ENCODE measurements at places on chromosomes 13 and 19. TPM values are rescaled to one million over a fixed set of nuclear protein-coding genes. Genes with fewer than 3 reads are reported as not detected.

Gene CABP5
- total RNA-seq = not detected

Gene PLIN4
- total RNA-seq = 1.8 TPM

Gene SMIM7
- 129 TPM for total RNA-seq

Gene LIM2
- total RNA-seq = 0.29 TPM

Gene EFNA2
- total RNA-seq = not detected

Gene SPINT2
- total RNA-seq = 341 TPM

Gene KLK3
- not detected for total RNA-seq

Gene FCGBP
- total RNA-seq = 24.9 TPM

Gene KLK15
- total RNA-seq = not detected

DNA sequence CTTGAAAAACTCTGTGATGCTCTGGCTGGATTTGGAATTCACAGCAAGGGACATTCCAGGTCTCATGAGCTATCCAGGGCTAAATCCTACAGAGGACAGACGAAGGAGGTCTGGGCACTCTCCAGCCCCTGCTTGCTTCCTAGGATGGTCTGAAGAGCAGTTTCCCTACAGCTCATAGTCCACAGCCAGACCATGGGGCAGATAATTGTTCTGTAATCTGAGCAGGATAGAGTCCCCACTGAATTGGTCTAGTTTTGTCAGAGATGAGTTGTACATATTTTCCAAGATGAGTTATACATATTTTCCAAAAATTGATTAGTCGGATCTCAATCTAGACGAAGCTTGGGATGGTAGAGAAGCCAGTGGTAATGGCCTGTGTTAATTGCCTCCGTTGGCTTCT lies 75.6 kb downstream of the C13orf42 start:
- DNase-seq = no peak

DNA sequence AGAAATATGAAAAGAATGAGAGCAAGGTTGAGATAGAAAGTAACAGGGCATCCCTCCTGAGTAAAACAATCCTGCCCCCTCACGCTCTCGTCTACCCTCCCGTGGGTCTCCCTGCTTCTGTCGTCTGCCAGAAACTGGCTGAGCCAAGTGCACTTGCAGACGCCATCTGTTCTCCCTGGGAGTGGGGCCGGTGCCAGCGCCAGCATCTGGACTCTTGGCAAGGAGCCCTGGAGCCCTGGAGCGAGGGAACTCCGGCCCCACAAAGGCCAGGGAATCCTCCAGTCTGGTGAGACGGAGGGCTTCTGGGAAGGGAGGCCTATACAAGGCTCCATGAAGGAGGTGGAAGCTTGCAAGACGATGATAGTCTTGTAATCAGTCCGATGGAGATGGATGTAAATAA lies 2.3 kb upstream of the TMEM91 start:
- peak; percentile 95 for DNase-seq

DNA sequence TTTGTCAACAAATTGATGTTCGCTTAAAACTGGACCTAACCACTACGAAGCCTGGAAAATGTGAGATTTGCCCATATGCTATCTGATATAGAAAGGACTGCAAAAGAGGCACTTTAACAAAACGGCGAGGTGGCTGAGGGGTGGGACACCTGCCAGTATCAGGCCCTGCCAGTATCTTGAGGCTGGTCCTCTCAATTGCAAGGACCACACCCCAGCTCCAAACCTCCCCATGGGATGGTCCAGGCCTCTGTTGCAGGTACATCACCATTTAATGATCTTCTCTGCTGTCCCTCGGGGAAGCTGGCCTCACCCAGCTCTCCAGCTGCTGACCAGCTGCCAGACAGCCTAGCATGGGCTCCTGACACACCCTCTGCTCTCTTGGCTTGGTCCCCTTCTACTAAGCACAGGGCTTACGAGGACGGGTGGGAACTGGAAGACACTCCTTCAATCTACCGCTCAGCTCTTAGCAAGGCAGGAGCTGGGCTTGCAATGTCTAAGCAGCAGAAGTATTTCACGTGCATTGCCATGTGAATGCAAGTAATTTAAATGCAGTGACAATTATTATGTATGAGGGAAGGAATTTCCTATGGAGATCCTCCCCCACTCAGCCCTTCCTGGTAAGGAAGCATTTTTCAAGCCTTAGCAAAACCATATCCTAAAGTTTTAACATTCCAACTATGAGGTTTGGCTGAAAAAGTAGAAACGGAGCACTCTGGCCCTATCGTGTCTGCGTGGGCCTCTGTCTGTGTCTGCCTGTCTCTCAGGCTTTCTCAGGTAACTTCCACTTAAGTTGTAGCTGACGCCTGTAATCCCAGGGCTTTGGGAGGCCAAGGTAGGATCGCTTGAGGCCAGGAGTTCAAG lies 63.9 kb downstream of the LATS2 start:
- no peak for DNase-seq

GRCh38 chr13:25738342-25739196 lies 313.2 kb downstream of the SHISA2 start:
- no peak for DNase-seq

GRCh38 chr13:101384929-101385328 lies 31.4 kb downstream of the NALCN start:
- no peak for DNase-seq

DNA sequence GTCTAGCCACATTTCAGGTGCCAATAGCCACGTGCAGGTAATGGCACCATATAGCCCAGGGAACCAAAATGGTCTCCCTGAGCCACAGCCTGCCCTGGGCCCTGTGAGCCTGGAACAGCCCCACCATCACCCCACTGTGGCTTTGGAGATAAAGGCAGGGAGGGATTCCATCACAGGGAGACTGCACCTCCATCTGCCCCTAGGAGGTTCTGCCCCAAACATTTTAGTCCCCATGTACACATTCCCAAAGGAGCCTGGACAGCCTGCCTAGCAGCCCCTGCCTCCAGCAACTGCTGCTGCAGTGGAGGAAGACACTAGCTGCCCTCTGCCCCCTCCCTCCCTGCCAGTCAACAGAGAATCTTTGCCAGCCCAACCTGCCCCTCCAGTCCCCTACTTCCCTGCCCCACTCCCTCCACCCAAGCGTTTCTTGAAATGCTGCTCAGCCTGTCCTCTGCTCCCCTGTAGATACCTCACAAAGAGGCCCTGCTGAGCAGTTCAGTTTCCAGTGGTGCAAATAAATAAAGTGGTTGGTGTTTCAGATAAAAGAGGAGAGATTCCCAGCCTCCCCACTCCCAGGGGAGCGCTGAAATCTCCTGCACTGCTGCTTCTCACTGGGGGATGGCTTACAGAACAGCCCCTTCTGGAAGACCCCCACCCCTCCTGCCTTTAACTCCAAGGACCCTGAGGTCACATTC lies 921.8 kb downstream of the UQCRFS1 start:
- DNase-seq = no peak

DNA sequence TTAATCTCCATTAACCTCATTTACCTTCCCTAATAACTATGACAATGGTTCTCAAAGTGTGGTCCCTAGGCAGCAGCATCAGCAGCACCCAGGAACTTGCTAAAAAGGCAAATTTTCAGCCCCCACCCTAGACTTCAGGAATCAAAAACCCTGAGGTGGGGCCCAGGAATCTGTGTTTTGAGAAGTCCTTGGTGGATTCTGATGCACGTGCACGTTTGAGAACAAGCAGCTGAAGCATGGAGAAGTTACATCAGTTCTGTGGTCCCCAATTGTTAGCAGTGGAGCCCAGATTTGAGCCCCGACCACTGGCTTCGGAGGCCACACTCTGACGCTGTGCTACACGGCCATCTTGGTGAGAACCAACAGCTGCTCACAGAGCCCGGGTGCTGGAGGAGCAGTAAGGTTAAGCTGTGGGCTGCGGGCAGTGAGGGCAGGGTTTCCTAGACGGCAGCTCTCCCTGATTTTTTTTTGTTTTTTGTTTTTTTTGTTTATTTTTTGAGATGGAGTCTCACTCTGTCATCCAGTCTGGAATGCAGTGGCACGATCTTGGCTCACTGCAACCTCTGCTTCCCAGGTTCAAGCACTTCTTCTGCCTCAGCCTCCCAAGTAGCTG lies 14.0 kb upstream of the CD22 start:
- no peak for DNase-seq

- DNase-seq = no peak
Measured at GRCh38 chr13:50376895-50377575, 361.8 kb downstream of the KCNRG start.

GRCh38 chr19:45767410-45767880 lies 1.6 kb downstream of the SIX5 start:
- peak; percentile 79 for DNase-seq

DNA sequence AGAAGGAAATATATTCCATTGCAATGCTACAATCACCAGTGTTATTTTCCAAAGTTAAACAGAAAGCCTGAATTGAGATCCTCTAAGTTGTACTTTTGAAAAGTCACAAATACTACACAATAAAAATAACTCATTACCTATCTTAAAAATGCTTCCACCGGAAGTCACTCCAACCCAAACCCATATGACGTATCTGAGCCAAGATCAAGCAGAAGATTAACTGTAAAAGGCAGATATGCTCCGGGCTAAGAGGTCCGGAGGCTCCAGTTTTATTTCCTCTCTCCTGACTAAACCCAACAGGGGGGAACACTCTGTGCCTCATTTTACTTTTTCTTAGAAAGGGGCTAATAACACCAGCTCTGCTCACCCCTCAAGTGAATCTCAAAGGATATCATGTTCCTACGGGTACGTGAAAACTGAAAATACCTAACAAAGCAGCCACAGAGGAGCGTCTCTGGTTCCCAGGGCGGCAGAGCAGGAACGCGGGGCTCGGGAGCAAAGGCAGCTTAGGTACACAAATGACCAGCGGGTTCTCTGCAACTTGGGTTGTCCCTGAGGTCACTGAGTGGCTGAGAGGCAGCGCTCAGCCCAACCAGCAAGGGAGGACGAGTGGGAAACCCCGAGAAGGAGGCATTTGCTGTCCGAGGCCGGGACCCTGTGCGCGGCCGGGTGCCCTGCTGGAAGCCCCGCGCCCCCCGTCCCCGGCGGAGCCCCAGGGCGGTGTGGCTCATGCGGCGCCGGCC lies 750 bp downstream of the RAB20 start:
- peak; percentile 58 for DNase-seq

- DNase-seq = no peak
Measured at GRCh38 chr19:1467490-1468273, 11.3 kb downstream of the C19orf25 start.

- no peak for DNase-seq
Measured at GRCh38 chr19:18993115-18993514, 40.2 kb downstream of the SUGP2 start.

All from upper lobe of left lung (tissue), 6 donors.